Activated CD8-positive, alpha-beta memory T cell treated with anti-CD3 and anti-CD28 coated beads, Interleukin-2, amount 10 ng/mL, durations not matched to agents 7 days and 5 days (primary cell): ENCODE measurements at places on chromosomes 4 and X. TPM values are rescaled to one million over a fixed set of nuclear protein-coding genes. Genes with fewer than 3 reads are reported as not detected.

Gene OCIAD1
- 105 TPM for total RNA-seq

Gene NUDT10
- total RNA-seq, result 0.91 TPM

Gene GPRASP1
- 0.37 TPM for total RNA-seq

GRCh38 chr4:13647031-13647430 lies 19.5 kb upstream of the BOD1L1 start:
- peaks cover 24% of the 10 kb centered on the region for H3K27me3 ChIP-seq
- H3K27ac ChIP-seq, result peak overlapping the region; percentile 6
- peak overlapping the region; percentile 29 for H3K4me3 ChIP-seq
- DNase-seq, result no peak
- H3K4me1 ChIP-seq, result peaks cover 8% of the 10 kb centered on the region

DNA sequence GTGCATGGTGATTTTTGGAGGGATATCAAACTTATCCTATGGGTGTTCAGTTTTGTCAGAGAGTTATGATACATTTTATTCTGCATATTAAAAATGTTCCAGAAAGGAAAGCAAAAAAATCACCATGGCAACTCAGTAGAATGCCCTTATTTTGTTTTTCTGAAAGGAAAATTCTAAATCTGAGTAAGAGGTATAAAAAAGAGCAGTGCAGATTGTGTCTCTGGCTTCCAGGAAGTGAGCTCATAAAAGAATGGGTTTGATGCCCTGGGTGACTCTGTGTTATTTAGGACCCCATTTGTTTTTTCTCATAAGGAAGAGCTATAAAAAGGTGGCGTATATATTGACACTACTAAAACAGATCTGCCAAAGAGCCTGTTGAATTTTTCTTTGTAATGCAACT lies 128.8 kb downstream of the UCHL1 start:
- DNase-seq, result no peak
- no peak overlapping the region for H3K27ac ChIP-seq
- no peak overlapping the region for H3K4me3 ChIP-seq
- H3K27me3 ChIP-seq, result no peaks in the 10 kb centered on the region

DNA sequence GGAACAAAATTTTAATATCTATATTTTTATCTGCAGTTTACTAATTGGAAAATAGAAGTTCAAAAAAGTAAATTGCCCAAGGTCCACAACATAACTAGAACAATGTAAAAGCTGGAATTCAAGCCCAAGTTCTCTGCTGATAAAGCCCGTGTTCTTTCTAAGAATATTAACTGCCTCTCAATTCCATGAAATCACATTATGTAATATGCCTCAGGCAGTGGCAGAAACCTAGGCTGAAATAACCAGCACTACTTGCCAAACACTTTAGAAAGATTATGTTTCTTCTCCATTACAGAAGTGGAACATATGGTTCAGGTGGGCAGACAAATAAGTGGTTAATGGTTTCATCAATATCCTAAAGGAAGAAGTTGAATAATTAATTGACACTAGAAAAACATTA lies 56.7 kb upstream of the ADGRL3 start:
- H3K4me3 ChIP-seq, result no peak overlapping the region
- H3K4me1 ChIP-seq, result no peaks in the 10 kb centered on the region
- no peaks in the 10 kb centered on the region for H3K36me3 ChIP-seq
- no peak for DNase-seq
- no peak overlapping the region for H3K27ac ChIP-seq

- no peak for DNase-seq
- no peak overlapping the region for H3K4me3 ChIP-seq
- no peaks in the 10 kb centered on the region for H3K36me3 ChIP-seq
- peaks cover 4% of the 10 kb centered on the region for H3K4me1 ChIP-seq
- peaks cover 4% of the 10 kb centered on the region for H3K27me3 ChIP-seq
Observed at GRCh38 chr4:16294455-16294854, 68.2 kb upstream of the TAPT1 start.

DNA sequence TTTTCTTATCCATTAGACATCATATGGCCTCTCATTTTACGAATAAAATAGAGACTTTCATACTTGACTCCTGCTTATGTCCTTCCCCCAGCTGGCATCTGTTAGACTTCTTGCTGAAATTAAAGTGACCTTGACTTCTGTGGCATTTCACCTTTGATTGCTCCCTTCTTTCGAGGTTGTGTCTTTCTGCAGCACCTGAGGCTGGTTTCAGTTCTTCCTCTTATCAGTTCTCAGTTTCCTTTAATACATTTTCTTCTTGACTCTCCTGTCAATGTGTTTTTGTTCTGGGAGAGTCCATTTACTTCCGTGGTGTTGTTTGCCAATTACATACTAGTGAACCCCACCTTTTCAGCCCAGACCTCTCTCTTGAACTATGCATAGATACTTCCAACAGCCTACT lies 81.6 kb downstream of the RBPJ start:
- H3K27me3 ChIP-seq, result no peaks in the 10 kb centered on the region
- H3K4me1 ChIP-seq, result peaks cover 25% of the 10 kb centered on the region
- no peak for DNase-seq
- peak overlapping the region; percentile 11 for H3K27ac ChIP-seq

DNA sequence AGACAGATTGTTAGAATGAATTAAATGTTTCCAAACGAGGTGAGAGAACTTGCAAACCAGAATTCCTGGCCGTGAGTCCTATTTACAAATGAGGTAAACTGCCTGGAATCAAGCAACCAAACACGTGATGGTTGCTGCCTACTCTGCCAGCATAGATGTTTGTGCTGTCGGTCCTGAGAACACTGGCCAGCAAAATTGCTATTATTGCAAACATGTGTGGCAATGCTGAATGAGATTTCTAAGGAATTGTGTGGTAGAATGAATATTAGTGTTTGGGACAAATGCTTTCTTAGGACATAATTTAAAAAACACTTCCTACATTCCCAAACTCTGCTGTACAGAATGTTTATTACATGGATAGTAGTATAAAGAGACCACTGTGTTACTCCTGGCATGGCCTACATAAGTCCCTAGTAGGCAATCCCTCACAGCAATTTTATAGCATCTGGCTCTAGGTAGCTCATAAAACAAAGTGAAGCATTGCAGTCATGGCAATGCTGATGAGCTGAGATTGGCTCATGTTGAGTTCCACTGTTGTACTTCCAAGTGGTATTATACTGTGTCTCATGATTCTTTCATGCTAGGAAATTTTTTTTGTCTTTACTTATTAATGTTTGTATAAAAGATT lies 605.2 kb upstream of the EPHA5 start:
- H3K4me3 ChIP-seq, result no peak overlapping the region
- no peaks in the 10 kb centered on the region for H3K4me1 ChIP-seq
- no peak overlapping the region for H3K27ac ChIP-seq
- DNase-seq, result no peak
- H3K36me3 ChIP-seq, result no peaks in the 10 kb centered on the region

GRCh38 chr4:123617791-123618190 lies 221.2 kb downstream of the SPRY1 start:
- peaks cover 24% of the 10 kb centered on the region for H3K4me1 ChIP-seq
- no peak overlapping the region for H3K27ac ChIP-seq
- H3K27me3 ChIP-seq, result no peaks in the 10 kb centered on the region
- DNase-seq, result no peak

DNA sequence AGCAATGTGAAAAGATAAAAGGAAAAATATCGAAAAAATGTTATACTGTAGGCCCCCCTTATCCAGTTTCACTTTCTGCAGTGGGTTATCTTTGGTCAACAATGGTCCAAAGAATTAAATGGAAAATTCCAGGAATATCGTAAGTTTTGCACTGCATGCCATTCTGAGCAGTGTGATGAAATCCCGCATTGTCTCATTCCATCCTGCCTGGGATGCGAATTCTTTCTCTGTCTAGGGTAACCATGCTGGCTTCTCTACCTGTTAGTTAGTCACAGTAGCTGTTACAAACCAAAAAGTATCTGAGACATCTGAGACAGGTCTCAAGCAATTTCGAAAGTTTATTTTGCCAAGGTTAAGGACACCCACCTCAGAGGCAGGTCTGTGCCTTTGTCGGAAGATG lies 170.3 kb downstream of the COX18 start:
- no peak overlapping the region for H3K27ac ChIP-seq
- no peak overlapping the region for H3K4me3 ChIP-seq
- DNase-seq, result no peak
- H3K4me1 ChIP-seq, result no peaks in the 10 kb centered on the region
- no peaks in the 10 kb centered on the region for H3K36me3 ChIP-seq
- H3K27me3 ChIP-seq, result no peaks in the 10 kb centered on the region

GRCh38 chr4:7435471-7436061 lies 836 bp upstream of the PSAPL1 start:
- H3K27me3 ChIP-seq, result no peaks in the 10 kb centered on the region
- H3K4me3 ChIP-seq, result no peak overlapping the region
- H3K4me1 ChIP-seq, result no peaks in the 10 kb centered on the region
- no peak for DNase-seq

- no peaks in the 10 kb centered on the region for H3K4me1 ChIP-seq
- H3K27ac ChIP-seq, result no peak overlapping the region
- DNase-seq, result peak; percentile 7
- no peaks in the 10 kb centered on the region for H3K27me3 ChIP-seq
Observed at GRCh38 chrX:771536-771935, 140.9 kb downstream of the SHOX start.

GRCh38 chrX:21509912-21510311 lies 135.7 kb downstream of the CNKSR2 start:
- no peaks in the 10 kb centered on the region for H3K36me3 ChIP-seq
- no peaks in the 10 kb centered on the region for H3K27me3 ChIP-seq
- H3K27ac ChIP-seq, result no peak overlapping the region
- H3K4me3 ChIP-seq, result no peak overlapping the region
- no peak for DNase-seq

DNA sequence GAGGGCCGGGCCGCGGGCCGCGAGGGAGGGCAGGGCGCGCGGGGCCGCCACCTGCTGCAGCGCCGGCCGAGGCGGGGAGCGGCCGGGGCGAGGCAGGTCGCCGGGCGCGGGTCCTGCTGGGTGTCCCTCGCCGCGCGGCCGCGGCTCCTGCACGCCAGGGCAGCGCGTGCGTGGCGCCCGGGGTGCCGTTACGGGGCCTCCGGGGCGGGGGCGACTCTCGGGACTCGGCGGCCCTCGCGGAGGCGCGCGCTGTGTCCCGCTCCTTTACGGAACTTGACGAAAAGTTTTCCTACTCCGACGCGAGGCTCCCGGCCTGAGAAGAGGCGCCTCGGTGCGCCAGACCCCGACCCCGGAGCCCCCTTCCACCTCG lies 329 bp downstream of the TBC1D14 start:
- peak overlapping the region; percentile 84 for H3K27ac ChIP-seq
- peaks cover 5% of the 10 kb centered on the region for H3K36me3 ChIP-seq
- H3K27me3 ChIP-seq, result no peaks in the 10 kb centered on the region
- H3K4me1 ChIP-seq, result peaks cover 61% of the 10 kb centered on the region
- H3K4me3 ChIP-seq, result peak overlapping the region; percentile 83

DNA sequence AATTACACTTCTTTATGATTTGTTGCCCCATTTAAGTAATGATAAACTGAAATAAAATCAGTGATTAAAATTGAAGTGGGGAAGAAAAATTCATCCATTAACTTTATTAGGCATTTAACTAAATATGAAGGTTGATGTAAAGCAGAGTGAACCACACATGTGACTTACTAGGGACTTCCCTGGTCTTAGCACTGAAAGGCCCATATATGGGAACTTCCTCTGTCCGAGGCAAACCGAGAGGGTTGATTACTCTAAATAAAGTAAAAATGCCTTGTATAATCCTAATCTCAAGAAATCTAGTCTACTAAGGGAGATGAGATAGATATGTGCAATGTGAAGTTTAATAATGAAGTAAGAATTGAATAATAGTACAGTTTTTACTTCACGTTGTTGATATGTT lies 403.9 kb upstream of the RPS6KA3 start:
- H3K4me1 ChIP-seq, result no peaks in the 10 kb centered on the region
- no peak overlapping the region for H3K4me3 ChIP-seq
- no peak overlapping the region for H3K27ac ChIP-seq
- DNase-seq, result no peak

- H3K27me3 ChIP-seq, result peaks cover 17% of the 10 kb centered on the region
- H3K4me1 ChIP-seq, result peaks cover 17% of the 10 kb centered on the region
- no peaks in the 10 kb centered on the region for H3K36me3 ChIP-seq
- no peak overlapping the region for H3K27ac ChIP-seq
- no peak overlapping the region for H3K4me3 ChIP-seq
Observed at GRCh38 chr4:153655928-153656327, 28.2 kb upstream of the TLR2 start.

GRCh38 chrX:42102586-42103282 lies 179.4 kb upstream of the CASK start:
- no peak for DNase-seq
- H3K4me1 ChIP-seq, result peaks cover 10% of the 10 kb centered on the region
